ENCODE measurements at places on chromosomes 6 and 20.

DNA sequence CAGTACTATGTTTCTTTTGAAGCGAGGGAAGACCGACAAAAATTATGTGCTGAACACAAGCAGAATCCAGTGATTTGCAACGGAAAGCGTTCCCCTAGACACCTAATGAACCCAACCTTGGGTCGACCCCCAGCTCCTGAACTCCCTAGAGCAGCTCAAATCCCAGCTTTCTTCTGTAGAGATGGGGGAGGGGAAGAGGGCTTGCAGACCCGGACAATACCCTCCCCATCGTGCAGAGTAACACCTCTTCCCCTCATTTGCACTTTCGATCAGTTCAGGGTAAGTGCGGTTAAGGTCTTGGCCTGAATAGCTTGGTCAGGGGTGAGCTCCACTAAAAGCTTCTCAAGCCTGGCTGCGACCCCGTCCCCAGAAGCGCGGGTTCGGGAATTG, 404 bp downstream of the CEP162 start:
- DNase-seq, result no peak

DNA sequence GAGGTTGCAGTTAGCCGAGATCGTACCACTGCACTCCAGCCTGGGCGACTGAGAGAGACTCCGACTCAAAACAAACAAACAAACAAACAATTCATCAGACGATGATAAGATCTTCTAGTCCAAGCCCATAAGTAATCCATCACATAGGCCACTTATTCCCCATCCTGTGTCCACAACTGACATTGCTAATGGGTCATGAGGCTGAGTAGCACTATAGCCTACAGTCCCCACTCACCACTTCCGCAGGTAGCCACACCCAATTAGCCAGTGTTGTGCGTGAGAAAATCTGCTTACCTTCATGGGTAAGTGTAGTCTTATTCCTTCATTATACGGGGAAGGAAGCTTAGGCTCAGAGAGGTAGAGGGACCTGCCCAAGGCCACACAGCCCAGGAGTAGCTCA, 13.1 kb downstream of the JPH2 start:
- no peak for DNase-seq

- no peak for DNase-seq
Observed at GRCh38 chr6:13432526-13433184, 54.7 kb downstream of the GFOD1 start.

DNA sequence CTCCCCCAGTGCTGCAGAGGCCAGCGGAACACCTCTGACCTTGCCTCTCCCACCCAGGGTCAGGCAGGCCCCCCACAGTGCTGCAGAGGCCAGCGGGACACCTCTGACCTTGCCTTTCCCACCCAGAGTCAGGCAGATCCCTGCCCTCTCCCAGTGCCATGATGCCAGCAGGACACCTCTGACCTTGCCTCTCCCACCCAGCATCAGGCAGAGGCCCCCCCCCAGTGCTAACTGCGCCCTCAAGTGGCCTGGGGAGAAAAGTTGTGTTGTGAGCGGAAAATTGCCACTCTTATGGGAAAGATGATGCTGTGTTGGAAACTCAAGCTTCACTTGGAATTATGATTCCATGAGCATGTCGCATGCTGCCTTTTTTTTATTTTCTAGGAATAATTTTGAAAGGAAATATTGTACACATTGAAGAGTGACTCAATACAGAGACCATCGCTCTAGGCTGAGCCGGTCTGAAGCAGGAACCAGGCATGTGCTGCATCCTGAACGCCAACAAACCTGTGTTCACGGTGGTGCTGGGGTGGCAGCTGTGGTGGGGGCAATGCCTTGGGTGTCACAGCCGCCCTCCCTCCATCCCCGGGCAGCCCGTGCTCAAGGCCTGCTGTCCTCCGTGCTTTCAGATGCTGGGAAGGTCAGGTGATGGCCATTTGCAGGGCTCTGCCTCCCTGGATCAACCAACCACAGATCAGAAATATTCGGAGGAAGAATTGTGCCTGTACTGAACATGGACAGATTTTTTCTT, 98.6 kb downstream of the CDH4 start:
- no peak for DNase-seq

- no peak for DNase-seq
Observed at GRCh38 chr20:61768571-61769285, 297.0 kb downstream of the TAF4 start.

DNA sequence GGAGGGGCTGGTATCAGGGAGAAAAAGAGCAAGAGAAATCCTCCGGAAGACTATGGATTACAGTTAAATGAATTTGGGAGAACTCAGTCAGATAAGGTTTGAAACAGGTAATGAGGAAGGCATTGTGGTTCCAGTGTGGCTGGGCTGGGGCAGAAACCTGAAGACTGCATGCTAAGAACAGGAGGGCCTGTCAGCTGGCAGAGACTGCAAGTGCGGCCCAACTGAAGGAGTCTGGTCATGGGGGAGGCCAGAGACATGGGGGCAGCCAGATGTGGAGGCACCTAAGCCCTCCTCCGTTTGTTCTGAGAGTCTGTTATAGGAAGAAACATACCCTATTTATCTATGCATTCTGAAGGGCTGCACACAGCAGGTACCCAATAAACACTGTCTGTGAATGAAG, 16.6 kb downstream of the TFB1M start:
- DNase-seq, result no peak

DNA sequence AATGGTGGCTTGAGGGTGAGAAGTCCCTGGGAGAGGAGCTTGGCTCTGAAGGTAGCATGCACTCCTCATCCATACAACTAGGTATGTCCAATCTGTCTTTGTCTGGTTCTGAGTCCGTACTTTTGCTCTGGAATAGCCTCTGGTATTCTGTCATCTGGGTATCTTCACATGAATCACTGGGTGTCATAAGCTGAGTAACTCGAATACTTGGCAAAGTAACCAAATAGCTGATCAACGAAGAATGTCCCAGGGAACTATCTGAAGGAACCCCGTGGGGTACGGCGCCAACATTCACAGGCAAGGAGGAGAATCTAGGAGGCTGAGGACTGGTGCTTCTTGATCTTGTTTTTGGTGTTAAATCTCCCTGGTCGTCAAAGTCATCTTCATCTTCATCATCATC, 184.8 kb downstream of the HIVEP2 start:
- DNase-seq, result no peak

DNA sequence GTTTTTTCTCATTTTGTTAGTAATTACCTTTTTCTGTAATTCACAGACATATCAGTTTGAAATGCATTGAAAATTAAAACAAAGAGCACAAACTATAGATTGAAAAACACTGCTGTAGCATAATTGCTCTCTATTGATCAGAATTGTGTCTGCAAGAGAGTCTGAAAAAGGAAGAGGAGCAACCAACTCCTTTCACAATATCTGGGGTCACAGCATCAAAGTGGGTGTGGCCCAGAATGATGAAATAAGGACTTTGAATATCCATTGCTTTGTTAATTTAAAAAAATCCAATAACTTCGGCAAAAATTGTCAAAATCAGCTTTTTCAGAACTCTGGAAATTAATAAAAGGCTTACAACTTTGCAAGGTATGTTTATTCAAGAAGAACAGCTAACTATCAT, 99.2 kb downstream of the MYLK4 start:
- no peak for DNase-seq

DNA sequence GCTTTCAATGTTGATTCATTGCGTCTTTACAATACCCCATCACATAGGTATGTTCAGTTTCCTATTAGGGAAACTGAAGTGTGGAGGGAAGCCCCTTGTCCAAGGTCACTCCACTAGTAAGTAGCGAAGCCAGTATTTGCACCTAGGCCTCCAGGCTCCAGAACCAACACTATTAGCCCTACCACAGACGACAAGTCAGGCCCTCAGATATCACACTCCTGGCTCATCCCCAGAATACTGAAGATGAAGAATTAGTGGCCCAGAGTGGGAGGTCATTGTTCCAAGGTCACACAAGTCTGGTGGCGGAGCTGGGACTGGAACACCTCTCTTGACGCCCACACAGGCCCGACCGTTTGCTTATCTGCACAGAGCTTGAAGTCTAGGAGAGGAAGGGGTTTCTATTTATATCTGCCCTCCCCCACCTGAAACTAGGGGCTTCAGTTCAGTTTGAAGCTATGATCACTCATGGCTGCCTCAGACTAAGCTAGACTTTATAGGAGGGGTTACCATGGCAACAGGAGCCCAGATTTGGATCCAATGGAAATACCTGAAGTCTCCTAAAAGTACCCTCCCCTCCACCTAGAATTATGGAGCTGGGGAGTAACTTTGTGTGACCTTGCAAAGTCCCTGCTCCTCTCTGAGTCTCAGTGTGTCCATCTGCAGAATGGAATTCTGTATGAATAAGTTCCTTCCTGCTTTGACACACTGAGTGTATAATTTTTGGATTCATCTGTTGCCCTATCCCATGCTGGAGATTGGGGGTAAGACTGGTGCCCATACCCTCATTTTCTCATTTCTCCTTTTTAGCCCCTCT, 2.2 kb downstream of the SNTA1 start:
- no peak for DNase-seq

GRCh38 chr6:135759831-135760230, 91.7 kb upstream of the PDE7B start:
- DNase-seq, result no peak

DNA sequence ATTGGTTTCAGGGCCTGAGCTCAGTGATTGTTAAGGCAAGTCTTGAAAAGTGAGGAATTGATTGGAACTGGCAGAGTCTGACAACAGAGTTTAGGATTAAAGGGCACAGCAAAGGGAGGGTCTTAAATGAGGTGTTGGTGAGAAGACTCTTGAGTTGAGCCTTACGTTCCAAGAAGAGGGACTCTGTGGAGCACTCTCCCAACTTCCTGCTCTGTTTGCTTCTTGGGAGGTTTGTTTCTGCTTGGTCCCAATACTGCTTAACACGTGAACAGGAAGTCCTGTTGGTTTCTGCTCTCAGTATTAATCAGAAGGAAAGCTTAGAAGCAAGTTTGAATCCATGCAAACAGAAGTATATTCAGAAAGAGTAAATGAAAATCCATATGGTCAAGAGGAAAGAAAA, 15.6 kb upstream of the SYNDIG1 start:
- no peak for DNase-seq

- DNase-seq, result peak; percentile 27
Observed at GRCh38 chr6:41519305-41519744, 26.9 kb upstream of the FOXP4 start.

- no peak for DNase-seq
Observed at GRCh38 chr6:79607000-79607399, 24.1 kb upstream of the SH3BGRL2 start.

- no peak for DNase-seq
Observed at GRCh38 chr20:37347891-37348791, 2.2 kb downstream of the SRC start.

GRCh38 chr20:50481741-50482140, 28.4 kb upstream of the PTPN1 start:
- DNase-seq, result no peak

DNA sequence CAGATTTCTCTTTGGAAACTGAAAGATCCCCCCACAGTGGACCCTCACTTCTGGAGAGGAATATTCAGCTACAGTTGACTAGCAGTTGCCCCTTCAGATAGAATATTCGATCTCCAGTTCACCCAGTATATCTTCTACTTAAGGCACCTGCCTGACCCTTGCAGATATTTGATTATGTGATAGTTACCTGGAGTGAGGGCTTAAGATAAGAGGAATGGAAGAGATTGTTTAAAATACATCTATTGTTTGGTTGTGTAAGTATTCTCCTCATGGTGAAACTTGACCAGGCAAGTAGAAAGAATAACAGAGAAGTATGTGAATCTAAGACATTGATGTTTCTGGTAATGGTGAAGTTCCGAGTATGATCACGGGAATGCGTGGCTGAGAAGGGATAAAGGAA, 1.6 kb upstream of the ZCCHC3 start:
- DNase-seq, result no peak

DNA sequence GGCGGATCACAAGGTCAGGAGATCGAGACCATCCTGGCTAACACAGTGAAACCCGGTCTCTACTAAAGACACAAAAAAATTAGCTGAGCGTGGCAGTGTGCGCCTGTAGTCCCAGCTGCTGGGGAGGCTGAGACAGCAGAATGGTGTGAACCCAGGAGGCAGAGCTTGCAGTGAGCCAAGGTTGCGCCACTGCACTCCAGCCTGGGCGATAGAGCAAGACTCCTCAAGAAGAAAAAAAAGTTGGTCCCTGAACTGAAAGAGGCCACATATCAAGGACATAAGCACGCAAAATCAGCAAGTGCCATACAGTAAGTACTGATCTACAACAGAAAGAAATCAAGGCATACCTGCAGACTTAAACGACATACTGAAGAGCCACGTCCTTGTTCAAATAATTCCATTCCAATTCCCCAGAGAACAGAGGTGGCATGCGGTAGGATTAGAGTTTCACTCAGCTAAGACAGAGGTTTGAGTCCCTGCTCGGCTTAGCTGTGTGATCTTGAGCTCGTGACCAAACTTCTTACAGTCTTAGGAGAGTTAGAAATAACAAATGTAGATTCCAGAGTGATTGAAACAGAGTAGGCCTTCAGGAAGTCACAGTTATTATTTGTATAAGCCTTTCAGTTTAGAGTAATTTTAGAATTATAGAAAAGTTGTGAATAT, 29.2 kb downstream of the B4GALT5 start:
- no peak for DNase-seq

GRCh38 chr20:9490161-9490560, 24.2 kb upstream of the LAMP5 start:
- no peak for DNase-seq

GRCh38 chr20:59158673-59159072, 4.9 kb upstream of the ZNF831 start:
- no peak for DNase-seq

- DNase-seq, result no peak
Observed at GRCh38 chr6:67000121-67000520, 1293.1 kb upstream of the EYS start.

- DNase-seq, result no peak
Observed at GRCh38 chr6:166523782-166524559, 62.5 kb downstream of the RAMACL start.

GRCh38 chr20:19427913-19428312, 215.5 kb downstream of the SLC24A3 start:
- no peak for DNase-seq

DNA sequence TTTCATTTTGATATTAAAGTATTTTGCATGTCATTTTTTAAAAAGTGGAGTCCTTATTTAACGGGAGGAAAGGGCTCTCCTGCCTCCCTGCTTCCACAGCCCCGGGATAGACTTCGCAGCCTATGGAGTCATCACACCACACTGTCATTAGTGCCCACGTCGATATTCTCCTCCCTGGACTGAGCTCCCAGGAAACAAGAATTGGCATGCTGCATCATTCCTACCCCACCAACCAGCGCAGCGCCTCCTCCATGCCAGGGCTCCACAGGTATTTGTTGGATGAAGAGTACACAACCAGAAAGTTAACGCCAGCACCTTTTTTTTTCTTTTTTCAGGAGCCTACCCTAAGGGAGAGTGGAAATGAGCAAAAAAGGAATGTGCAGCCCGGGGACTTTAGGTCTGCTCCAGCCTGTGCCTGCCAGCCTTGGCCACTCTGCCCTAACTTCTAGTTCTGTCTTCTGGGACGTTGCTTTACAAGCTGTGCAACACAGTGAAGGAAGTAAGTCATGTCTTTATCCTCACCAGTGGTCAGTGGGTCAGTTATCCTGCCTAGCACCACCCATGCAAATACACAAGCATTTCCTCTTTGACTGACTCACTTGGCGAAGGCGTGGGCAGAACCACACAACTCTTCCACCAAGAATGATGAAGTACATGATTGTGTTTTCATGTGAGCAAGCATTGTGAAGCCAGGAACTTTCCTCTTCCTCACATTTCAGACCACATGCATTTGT, 180.7 kb upstream of the UST start:
- DNase-seq, result no peak

GRCh38 chr6:21271428-21272155, 322.0 kb upstream of the SOX4 start:
- DNase-seq, result no peak

Data from progenitor cell of endocrine pancreas (in vitro differentiated cells).